Central memory CD8-positive, alpha-beta T cell (primary cell): ENCODE measurements at places on chromosomes 3 and 15.

GRCh38 chr3:65636326-65636725 lies 402.4 kb downstream of the MAGI1 start:
- DNase-seq: no peak

GRCh38 chr3:105473521-105474223 lies 107.0 kb downstream of the ALCAM start:
- DNase-seq: no peak

- no peak for DNase-seq
These were observed 776.5 kb downstream of the ROBO2 start for GRCh38 chr3:77816366-77816765.

GRCh38 chr3:141271279-141272030 lies 39.8 kb downstream of the PXYLP1 start:
- no peak for DNase-seq

GRCh38 chr3:19931180-19931692 lies 2.8 kb downstream of the EFHB start:
- DNase-seq: no peak

GRCh38 chr3:100164743-100165142 lies 50.4 kb upstream of the FILIP1L start:
- no peak for DNase-seq

GRCh38 chr3:12716605-12717151 lies 42.4 kb downstream of the TMEM40 start:
- DNase-seq: no peak

DNA sequence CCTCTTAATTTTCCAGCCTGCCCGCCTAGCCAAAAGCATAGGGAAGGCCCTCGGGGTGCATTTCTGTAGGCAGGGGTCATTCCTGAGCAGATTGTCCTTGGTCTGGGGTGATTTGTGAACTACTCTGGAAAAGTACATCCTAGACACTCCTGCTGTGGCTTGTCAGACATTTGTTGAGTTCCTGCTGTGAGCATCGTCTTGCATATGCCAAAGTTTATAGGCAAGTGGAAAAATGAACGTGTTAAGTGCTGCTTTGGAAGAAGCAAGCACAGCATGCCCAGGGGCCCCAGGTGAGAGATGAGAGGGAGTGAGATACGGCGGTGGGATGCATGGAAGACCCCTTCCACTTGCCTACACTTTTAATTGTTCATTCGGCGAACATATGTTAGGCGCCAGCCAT lies 237.7 kb upstream of the ST8SIA2 start:
- DNase-seq: no peak

DNA sequence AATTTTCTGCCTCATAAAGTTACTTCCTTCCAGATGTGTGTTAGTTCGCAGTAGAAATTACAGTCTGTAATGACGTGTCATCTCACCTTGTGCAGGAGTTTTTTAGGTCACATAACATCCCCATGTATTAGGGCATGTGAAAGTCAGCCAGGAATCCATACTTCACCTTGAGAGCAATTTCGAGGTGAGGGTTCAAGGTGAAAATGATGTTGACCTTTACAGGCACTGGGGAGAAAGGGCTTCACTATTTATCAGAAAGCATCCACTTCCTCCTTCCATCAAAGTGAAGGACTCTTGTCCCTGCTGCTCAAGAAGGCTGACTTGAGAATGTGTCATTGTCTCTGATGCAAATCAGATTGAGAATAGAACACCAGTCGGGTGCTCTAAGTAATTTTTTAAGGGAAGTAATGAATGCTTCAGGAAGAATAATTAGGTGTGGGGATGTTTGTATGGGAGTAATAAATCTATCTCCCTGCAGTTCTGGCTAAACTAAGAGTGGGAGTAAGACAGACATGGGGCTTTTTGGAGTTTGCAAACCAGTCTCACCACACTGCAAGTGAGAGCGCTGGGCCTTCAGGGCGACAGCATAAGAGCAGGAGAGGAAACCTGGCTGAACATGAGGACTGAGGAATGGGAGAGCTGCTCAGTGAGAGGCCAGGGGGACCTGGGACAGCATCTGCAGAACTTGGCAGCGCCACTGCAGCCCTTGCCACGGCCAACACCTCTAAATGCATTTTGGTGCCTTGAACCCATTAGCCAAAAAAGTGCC lies 85.9 kb upstream of the IL12A start:
- no peak for DNase-seq

GRCh38 chr3:31274326-31275024 lies 258.2 kb upstream of the STT3B start:
- DNase-seq: no peak
